Muscle of arm (tissue), 14 donors: ENCODE measurements at places on chromosomes 2 and 18.

- DNase-seq: peak; percentile 26
Observed at GRCh38 chr18:8328126-8328525, 281.1 kb upstream of the RAB12 start.

- DNase-seq: no peak
Observed at GRCh38 chr2:34176693-34177092, 577.6 kb upstream of the FAM98A start.

DNA sequence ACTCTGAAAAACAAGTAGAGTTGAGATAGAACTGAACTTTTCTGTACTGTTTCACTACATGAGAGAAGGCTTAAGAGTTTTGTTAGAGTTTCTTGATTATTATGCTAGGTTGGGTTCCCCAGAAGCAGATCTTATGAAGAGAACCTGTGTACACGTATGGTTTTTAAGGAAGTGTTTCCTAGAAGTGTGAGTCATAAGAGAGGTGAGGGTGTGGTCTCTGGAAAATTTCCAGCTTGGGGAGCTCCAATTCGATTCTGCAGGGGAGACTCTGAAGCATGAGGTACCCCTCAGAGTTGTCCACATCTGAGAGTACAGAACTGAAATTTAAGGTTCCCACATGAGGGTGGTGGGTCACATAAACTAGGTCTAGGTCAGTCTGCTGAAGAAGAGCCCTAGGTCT lies 83.3 kb upstream of the MAP2 start:
- no peak for DNase-seq

DNA sequence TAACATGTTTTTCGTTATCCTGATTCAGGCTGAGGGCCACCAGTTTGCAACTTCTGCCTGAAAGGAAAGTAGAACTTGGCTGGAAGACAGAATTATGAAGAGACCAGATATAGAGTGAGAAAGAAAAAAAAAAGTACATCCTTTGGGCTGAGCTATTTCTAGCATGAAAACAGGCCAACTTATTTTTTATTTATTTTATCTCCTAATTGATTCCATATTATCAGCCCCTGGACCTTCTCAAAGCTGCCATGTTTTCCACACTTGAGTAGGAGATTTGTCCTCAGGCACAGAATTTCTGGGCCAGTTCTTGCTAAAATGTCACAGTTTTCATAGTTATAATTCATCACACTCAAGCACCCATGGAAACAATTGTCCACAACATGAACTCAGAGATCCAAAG lies 586.8 kb upstream of the CNTNAP5 start:
- DNase-seq: peak; percentile 71

- no peak for DNase-seq
Observed at GRCh38 chr2:85116207-85116606, 17.0 kb upstream of the TCF7L1 start.

- no peak for DNase-seq
Observed at GRCh38 chr18:57748770-57749603, 54.1 kb downstream of the ATP8B1 start.

DNA sequence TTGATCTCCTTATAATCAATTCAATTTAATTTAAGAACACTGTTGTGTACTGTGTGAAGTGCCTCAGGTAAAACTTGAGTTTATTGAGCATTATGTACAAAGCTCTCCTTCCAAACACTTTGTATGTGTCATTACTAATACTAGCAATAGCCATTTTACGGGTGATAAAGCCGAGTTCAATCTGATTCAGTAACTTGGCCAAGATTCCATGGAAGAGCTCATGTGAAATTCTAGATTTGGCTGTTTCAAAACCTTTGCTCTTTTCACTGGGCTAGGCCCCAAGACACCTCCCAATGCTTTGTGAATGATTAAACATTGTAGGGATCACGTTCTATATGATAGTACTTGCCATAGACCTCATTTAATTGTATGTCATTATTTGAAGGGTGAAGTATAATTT lies 8.9 kb upstream of the NFE2L2 start:
- DNase-seq: no peak

- no peak for DNase-seq
Observed at GRCh38 chr2:238339814-238340213, 19.5 kb downstream of the TRAF3IP1 start.

DNA sequence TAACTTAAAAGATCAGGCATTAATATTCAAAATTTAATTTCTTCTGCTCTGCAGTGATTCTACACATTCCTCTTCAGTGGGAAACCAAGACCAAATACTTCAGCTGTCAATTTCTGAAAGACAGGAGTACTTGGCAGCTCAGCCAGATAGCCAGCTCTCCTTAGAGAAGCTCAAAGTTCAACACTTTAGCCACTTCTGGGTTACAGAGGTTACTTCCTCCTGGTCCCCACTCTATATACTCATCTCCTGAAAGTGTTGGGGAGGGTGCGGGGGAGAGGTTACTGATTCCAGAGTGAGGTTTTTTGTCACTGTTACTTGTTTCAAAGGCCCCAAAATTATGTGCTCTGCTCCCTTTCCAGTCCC lies 4.1 kb downstream of the CYTIP start:
- DNase-seq: no peak

DNA sequence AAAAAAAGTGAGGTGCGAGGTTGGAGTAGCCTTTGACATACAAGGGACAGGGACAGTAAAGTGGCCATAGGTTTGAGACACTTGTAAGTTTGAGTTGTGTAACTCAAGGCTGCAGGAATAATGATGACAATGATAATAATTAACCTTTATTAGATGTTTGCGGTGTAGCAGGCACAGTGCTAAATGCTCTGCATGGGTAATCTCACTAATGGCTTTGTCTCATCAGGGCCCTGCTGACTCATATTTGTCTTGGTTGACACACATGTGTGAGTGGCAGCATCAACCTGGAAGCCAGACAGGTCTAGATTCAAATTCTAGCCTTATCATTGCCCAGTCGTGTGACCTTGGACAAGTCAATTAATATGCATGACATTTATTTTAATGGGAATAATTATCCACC lies 126.2 kb downstream of the FSHR start:
- no peak for DNase-seq

- DNase-seq: no peak
Observed at GRCh38 chr18:78642296-78642951, 337.2 kb upstream of the SALL3 start.

- DNase-seq: peak; percentile 21
Observed at GRCh38 chr2:178908810-178909209, 101.6 kb upstream of the TTN start.

- DNase-seq: peak; percentile 42
Observed at GRCh38 chr2:149686136-149687051, 98.8 kb upstream of the MMADHC start.

DNA sequence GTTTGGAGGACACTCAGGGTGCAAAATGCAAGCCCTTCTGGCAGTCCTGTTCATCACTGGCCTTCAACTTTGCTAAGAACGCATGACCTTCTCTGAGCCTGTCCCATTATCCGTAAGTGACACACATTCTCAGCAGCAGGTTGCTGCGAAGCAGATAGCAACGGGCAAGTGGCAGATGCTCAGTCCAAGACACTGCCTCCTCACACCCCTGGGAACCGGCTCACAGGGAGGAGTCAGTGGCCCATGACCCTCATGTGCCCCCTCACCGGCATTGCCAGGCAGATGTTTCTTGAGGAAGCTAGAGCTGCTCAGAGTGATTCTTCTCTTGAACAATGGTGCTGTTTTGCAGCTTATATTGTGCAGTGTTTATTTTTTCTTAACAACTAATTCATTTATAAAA lies 737.2 kb upstream of the HS6ST1 start:
- DNase-seq: no peak

DNA sequence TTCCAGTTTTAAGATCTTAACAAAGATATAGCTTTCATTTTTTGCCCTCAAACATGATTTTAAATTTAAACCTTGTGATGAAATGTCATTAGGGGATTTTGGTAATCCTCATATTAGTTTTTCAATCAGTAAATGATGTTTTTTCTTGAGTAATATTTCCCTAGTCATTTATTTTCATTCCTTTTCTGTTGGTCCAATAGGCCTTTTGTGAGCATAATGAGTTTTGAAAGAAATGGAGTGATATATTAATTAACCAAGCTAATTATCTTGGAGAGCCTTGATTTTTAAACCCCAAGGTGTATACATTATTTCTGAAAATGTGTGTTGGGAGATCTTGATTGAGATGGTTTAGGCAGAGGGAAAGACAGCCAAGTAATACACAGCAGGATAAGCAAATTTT lies 46.3 kb downstream of the DCC start:
- no peak for DNase-seq

GRCh38 chr2:120820263-120820952 lies 84.7 kb downstream of the GLI2 start:
- DNase-seq: peak; percentile 86

- DNase-seq: no peak
Observed at GRCh38 chr2:135836596-135837270, at the start of gene LCT. Gene LCT, minus strand, starts transcription at chr2:135837184. Its CDS starts 15 bp downstream, at chr2:135837169.

- DNase-seq: no peak
Observed at GRCh38 chr2:172253190-172254052, 150.7 kb upstream of the DLX2 start.

DNA sequence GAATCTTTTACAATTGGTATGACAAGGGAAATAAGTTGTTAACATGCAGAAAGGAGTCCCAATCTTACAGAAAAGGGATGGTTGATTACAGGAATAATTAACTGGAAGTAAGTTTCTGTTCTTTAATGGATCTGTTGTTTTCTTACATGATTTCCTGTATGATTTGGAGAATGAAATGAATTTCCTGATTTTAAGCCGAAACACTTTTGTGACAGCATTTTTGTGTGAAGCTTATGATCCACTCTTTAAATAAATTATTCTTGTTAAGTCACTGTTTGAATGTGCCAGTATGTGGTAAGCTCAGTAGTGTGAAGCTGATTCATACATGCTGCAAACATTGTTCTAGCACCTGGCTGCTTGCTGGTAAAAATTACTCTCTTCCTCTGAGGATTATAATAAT lies 516.2 kb downstream of the DCDC2C start:
- DNase-seq: no peak

- no peak for DNase-seq
Observed at GRCh38 chr2:48433682-48434081, 96.3 kb upstream of the STON1 start.

DNA sequence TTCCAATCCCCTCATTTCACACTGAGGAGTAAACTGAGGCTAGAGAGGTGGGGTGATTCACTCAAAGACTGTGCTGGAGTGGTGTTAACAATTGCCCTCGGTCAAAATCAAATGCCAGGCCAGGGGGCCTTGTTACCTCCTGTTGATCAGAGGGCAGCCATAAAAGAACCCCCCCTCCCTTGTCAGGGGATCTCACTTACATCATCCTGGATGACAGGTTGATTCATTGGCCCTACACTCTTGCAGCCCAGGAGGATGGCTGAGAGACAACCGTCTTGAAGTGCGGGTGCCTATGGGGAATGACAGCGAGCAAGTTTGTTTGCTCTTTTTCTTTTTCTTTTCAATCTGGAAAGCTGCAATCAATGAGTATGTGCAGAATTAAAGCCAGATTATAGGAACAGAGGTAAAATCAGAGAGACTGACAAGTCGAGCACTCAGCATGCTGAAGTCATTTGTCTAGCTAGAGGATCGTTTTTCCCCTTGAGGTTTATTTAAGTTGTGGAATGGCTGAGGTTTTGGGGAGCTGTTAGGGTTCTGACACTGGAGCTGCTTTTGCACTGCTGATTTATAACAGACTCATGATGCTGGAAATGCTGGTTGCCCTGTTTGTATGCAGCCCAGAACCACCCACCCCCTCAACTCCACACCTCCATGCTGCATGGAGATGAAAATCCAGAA lies 26.4 kb upstream of the NRP2 start:
- DNase-seq: no peak

- no peak for DNase-seq
Observed at GRCh38 chr2:240501531-240501991, 56.2 kb downstream of the ANKMY1 start.

DNA sequence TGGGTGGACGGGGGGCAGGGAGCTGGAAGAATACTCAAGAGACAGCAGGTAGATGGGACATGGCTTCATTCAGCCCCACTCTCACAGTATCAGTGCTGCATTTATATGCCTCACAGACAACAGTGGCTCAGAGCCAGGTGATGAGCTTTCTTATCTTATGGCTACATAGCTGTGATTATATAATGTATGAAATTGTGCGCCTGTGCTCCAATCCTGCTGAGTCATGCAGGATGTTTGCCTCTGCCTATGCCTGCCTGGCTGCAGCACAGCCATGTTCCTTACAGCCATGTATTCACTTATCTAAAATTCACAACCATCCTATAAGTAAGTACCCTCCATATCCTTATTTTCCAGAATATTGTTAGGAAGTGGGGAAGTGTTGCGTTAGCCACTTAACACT lies 37.7 kb upstream of the RNF103 start:
- no peak for DNase-seq

GRCh38 chr2:201597397-201597796 lies 45.9 kb downstream of the TMEM237 start:
- peak; percentile 24 for DNase-seq

- DNase-seq: no peak
Observed at GRCh38 chr2:51484605-51485004, 452.7 kb upstream of the NRXN1 start.

DNA sequence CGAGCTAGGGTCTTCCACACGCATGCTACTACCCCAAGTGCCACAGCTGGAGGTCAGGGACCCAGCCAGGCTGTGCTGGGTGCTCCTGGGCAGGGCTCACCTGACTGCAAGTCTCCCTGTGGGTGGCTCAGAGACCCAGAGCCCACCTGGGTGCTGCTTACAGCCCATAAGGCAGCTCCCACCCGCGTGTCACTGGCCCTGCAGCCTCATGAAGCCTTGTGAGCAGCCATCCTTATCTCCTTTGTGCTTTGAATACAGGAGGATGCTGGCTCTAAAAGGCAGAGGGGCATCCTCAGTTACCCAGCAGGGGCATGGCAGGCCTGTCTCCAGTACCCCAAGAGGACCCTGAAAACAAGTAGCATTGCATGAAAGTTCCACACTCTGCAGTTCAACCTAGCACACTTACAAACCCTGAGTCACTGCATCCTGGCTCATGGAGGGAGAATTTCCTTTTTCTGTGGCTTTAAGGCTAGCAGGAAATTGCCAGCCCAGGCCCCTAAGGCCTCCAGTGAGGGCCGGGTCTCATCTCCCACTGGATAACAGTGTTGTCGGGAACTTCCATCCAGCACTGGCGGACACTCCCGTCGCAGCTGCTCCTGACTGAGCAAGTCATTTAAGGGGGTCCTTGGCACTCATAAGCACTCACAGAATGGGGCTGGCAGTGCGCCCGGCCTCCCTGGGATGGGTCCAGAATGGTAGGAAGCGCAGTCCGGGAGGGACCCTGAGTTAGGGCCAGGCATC lies 137.1 kb downstream of the RPIA start:
- DNase-seq: peak; percentile 32

DNA sequence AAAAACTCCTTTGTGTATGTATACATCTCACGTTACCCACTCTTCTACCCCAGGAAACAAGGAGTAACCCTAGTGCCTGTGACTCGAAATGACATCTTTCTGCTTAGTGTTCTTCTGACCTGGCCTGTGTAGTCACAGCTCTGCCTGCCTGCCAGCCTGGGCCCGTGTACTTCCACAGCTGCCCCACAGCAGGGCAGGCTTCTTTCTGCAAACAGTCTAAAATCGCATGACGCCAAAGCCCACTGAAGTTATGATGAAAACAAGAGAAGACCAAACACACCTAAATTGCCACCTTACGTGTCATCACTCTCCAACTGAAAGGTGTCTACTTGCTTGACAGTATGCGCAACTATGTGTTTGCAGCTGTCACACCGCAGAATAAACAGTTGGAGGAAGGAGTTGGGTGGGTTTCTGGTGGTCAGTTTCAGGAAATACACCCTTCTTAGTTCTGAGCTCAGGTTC lies 1.5 kb downstream of the GAREM1 start:
- DNase-seq: peak; percentile 37
